ENCODE measurements at places on chromosomes 1 and 21.
A peak's percentile ranks its signal among the peaks of the same experiment; 100 is the strongest.

DNA sequence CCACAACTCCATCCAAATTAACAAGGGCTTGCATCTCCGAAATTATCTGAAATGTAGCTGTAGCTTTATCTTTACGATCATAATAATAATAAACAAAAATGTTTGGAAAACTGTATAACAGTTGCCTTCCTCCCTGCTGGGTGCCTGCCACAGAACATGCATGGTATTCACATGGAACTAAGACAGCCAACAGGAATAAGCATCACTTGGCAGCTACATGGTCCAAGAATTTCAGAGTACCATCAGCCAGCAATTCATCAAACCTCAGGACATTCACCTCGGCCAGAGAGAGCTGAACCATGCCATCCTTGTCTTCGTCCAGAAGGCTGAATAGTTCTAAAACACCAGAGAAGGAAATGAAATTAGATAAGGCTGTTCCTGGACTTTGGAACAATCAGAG is 122.7 kb downstream of the CAPN8 start:
- no peak for DNase-seq

DNA sequence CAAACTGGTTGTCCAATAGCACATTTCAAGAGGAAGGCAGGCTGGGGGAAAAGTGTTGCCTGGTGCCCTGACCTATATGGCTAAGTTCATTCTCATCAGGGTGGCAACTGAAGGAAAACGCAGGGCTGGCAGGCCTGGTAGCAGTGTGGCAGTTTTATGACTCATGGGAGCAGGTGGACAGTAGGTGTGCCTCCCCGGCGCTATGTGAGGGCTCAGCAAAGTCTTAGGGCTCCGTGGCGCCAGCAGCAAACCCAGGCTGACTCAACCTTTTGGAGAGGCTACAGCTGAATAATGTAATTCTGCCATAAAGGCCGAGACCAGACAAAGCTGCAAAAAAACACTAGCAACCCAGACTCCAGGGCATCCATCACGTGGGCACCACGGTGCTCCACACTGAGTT is 23.6 kb downstream of the GADD45A start:
- no peak for DNase-seq

- DNase-seq, result no peak
Observed at GRCh38 chr1:29809446-29810120, 573.3 kb downstream of the PTPRU start.

DNA sequence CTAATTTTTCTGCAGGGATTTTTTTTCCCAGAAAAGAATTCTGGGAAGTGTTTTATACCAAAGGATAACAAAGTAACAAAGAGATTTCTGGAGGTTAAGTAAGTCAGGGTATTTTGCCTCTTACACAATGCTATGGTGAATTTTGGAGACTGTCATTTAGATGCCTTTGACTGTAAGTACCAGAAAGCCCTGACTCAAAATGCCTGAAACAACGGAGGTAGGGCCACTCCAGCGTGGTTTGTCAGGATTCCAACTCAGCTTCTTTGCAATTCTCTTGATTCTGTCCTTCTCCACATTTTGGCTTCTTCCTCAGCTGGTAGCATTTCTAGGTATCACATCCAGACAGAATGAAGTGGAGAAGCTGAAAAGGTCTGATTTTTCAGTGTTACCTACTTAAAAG is 106.5 kb downstream of the UCHL5 start:
- DNase-seq, result no peak

GRCh38 chr1:117985973-117986372 is 56.4 kb downstream of the WDR3 start:
- DNase-seq, result no peak

GRCh38 chr1:8733484-8733883 is 84.0 kb downstream of the RERE start:
- no peak for DNase-seq

- no peak for DNase-seq
Observed at GRCh38 chr1:105122041-105122440, 1372.3 kb downstream of the AMY1C start.

GRCh38 chr21:27772816-27773215 is 805.9 kb upstream of the ADAMTS5 start:
- no peak for DNase-seq

GRCh38 chr1:6033986-6034749 is 11.5 kb upstream of the KCNAB2 start:
- peak; percentile 35 for DNase-seq

DNA sequence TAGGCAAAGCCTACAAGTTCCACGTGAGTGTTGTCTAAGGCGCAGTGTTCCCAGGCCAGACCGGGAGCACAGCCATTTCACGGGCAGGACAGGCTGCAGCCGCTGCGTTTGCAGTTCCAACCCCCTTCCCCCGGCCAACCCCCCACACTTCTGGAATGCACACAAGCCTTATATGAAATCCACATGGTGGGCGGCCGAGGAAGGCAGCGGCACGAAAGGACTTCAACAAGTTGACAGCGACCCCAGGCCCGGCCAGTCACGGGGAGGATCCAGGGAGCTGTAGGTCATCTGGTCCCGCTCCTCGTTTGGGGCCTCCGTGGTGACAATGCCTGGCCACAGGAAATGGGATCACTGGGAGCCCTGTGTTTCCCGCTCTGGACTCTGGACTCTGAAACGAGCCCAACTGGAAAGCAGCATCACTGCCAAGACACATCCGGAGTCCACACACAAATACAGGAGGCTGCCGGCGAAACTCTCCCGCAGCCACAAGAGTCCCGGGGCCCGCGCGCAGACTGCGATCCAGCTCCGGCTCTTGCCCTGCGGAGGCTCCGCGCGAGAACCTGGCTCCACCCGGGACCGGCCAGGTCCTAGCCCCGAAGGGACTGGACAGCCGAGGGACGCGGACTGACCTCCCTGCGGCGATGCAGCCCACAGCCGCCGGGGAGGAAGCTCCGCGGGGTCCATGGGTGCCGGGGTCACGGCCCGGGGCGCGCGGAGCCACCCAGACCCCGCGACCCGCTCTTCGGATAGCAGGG is 794 bp downstream of the NID1 start:
- no peak for DNase-seq

- no peak for DNase-seq
Observed at GRCh38 chr1:31977385-31978131, 36.1 kb upstream of the KHDRBS1 start.

GRCh38 chr1:100971021-100971420 is 54.6 kb downstream of the DPH5 start:
- no peak for DNase-seq

GRCh38 chr1:79090985-79091384 is 84.5 kb upstream of the ADGRL4 start:
- no peak for DNase-seq

DNA sequence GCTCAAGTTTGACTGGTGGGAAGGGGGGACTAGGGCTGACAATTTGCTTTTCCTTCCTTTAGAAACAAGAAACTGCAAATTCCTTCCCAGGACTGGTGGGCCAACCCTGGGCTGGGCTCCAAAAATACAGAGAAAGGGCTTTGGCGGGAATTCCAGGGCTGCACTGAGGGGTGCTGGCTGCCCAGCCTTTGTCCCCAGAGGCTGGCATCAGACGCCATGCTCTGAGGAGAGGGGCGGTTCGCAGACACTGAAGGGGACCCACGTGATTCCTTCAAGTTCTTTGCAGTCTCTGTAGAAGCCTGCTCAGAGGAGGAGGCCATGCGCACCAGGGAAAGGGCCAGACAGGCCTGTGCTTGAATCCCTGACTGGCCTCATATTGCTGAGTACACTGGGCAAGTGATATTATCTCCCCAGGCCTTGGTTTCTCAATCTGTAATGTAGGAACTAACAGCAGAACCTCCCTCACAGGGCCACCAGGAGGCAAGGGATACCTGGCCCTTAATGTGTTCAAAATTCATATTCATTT is 119.5 kb downstream of the EPHB2 start:
- no peak for DNase-seq

DNA sequence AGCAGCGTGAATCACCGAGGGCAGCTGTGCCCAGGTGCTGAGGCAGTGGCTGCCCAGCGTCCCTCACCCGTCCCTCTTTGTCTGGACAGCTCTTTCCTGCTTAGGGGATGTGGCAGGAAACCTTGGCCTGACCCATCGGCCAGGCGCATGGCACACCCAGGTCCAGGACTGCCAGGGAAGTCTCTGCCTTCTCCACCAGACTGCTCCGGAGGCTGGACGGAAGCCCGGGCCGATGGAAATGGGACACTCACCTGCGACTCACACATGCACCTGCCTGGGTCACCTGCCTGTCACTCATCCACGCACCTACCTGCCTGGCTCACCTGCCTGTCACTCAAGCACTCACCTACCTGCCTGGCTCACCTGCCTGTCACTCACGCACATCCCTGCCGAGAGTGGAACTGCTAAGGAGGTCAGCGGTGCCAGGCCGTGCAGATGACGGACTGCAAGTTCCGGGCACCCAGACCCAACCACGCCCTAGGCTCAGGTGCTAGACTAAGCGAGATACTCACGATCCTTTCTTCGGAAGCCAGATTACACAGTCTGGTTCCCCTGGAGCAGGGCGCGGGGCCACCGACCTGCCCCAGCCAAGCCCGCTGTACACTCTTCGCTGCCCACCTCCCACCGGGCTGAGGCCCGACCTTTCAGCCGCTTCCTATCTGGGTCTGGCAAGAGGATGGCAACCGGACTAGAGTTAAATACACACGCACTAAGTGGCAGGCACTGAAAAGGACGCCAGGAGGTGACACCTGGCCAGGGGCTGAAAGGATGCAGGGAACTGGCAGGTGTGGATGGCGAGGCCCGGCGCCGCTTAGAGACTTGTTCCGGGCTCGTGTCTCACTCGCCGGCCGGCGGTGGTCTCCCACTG is 1.1 kb downstream of the UBE2J2 start:
- DNase-seq, result no peak

- no peak for DNase-seq
Observed at GRCh38 chr1:174969977-174970376, 29.8 kb upstream of the CACYBP start.

DNA sequence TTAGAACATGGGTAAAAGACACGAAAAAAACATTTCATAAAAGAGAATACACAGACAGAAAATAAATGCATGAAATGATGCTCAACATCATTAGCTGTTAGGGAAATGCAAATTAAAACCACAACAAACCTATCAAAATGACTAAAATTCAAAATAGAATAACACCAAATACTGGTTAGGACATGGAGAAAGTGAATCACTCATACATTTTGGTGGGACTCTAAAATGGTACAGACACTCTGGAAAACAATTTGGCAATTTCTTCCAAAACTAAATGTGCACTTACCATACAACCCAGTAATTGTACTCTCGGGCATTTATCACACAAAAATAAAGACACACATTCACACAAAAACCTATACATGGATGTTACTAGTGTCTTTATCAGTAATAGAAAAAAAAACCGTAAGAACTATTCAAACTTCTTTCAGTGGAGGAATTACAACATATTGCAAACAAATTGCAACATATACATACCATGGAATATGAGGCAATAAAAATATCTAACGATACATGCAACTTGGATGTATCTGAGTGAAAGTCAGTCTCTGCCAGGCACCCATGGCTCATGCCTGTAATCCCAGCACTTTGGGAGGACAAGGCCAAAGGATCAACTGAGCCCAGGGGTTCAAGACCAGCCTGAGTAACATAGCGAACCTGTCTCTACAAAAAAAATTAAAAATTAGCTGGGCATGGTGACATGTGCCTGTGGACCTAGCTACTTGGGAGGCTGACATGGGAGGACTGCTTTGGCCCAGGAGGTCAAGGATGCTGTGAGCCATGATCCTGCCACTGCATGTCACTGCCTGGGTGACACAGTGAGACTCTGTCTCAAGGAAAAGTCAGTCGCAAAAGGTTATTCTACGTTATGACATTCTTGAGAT is 19.6 kb downstream of the HSF2BP start:
- no peak for DNase-seq

GRCh38 chr1:15095496-15095875 is 58.1 kb upstream of the TMEM51 start:
- DNase-seq, result no peak

GRCh38 chr21:22791986-22792560 is 1793.9 kb downstream of the NCAM2 start:
- no peak for DNase-seq

- DNase-seq, result no peak
Observed at GRCh38 chr1:31814041-31814511, 1.7 kb downstream of the SPOCD1 start.

GRCh38 chr1:217542837-217543236 is 88.1 kb downstream of the GPATCH2 start:
- no peak for DNase-seq

DNA sequence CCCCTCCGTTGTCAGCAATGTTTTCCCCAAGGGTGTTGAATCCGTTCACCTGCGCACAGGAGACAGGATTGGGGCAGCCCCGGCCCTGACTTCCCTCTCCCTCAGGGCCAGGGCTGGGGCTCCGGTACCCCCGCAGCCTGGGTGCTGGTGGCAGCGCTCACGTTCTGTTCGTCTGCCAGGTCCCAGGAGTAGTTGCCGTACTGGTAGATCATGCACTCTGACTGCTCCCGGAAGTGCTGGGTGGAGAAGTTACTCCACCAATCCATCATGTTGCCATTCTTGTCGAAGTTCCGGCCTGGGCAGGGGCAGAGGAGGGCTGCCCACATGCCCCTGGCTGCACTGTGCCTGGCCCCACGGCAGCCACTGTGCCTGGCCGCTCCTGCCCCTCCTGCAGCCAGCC is 6.1 kb downstream of the PRXL2B start:
- no peak for DNase-seq

GRCh38 chr1:193229136-193229535 is 42.7 kb upstream of the B3GALT2 start:
- no peak for DNase-seq

DNA sequence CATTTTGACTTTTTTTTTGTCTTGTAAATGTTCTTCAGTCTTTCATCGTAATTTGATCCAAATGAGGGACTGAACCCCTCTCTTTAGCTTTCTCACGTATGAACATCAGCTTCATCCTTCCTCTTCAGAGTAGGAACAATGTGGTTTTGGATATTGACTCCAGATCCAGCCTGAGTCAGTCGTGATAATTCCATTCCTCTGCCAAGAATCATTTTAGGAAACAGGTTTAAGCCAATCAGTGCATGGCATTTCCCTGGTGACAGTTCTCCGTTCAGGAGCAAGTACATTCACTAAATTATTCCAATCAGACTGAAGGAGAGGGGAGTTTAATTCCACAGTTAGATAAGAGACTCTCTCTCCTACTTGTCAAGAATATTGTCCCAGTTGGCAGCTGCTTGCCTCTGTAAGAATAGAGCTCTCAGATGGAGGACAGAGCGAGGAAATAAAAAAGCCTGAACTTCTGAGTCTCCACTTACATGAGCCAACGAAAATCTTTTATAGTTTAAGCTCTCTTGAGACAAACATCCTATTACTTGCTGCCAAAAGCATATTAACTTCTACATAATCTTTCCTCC is 18.6 kb downstream of the RHOU start:
- DNase-seq, result no peak

GRCh38 chr1:22450351-22451021 is 1.2 kb upstream of the ZBTB40 start:
- DNase-seq, result no peak

GRCh38 chr1:21904704-21905520 is 32.2 kb downstream of the HSPG2 start:
- no peak for DNase-seq

DNA sequence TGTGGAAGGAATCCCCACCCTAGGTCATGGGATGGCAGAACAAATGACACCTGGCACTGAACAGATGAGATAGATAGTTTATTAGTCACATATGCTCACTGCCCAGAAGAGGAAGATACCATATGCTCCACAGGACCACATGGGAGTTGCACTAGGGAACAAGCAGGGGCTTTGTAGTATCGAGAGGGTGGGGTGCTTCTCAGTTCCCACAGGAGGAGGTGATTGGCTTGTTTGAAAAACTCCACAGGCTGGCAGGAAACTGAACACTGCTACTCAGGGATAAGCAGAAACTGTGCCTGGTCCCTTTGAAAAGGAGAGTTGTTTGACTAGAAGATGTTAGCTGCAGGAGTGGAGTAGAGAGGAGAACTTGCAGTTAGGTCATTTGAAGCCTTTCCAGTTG is 31.9 kb upstream of the RXRG start:
- DNase-seq, result no peak

- DNase-seq, result no peak
Observed at GRCh38 chr1:154191990-154192461, at the start of gene TPM3. Gene TPM3, minus strand, starts transcription at chr1:154192100. Its CDS starts 82 bp downstream, at chr1:154192018.
